ENCODE measurements at places on chromosomes 2 and 18.

DNA sequence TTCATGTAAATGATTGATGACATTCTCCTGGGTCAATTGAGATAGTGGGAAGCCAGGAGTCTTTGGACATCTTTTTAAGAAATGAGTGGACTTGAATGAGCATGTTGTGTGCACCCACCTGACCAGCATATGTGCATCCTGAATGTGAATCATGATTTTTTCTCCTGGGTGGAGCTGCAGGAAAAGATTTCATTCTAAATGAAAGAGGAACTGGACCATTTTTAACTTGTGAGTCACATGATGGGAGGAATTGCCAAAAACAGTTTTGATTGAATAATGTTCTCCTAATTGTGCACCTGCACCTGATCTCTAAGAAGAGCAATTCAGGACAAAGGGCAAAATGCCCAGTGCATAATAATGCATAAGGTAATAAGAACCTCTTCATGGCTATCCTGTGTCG, 32.3 kb downstream of the COPS8 start:
- no peak for DNase-seq

DNA sequence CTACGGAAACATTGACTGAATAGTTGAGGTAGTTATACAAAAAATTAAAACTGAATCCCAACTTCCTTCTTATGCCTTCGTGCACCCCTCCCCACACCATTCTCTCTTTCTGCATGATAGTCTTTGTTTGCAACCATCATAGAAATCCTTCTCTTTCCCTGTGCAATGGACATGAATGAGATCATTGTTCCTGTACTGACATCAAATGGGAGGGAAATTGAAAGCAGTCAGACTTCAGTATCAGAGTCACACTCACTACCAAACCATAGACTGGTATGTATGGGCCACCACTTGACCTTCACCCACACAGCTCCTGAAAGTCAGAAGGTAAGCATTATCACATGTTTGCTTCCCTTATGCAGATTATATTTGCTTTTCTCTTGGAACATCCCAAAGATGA, 782.8 kb downstream of the BCL11A start:
- DNase-seq: no peak

DNA sequence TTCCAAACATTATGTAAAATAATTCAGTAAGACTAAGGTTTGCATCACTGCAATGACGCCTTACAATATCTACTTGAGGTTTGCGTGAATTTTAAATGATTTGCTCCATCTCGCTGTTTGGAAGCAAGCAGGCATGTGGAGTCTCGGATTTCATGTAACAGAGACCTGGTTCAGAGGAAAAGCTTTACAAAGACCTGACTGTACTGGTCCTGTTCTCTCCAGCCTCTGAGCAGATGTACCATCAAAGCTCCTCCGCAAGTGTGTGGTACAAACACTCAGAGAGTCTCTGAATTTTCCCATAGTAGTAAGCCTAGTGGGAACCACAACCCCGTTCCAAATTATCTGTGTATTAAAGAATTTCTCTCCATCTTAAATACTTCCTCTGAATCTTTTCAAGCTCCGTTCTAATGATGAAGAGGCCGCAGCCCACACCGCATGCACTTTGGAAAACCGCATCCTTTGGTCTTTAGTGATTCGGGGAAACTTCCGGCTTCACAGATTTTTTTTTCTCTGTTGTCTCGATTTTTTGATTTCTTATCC, 728.1 kb upstream of the SOX11 start:
- DNase-seq: no peak

DNA sequence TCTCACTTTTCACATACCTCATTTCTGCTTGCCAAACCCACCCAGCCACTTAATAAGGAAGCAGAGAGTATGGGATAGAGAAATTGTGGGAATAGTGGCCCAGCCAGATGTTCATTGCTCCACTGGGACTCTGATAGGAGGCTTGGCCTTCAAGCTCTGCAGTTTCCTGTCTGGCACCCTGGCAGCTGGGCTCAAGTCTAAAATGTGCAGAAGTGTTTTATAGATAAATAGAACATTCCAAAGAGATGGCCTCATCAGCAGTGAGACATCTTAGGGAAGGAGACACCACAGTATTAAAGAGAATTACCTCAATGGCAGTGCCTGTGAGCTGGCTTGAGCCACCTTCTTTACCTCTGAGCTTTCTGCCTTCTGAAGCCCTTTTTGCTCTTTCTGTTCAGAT, 24.7 kb downstream of the COPS7B start:
- no peak for DNase-seq

- no peak for DNase-seq
These were observed 125.7 kb downstream of the KCTD1 start for GRCh38 chr18:26422472-26423162.

DNA sequence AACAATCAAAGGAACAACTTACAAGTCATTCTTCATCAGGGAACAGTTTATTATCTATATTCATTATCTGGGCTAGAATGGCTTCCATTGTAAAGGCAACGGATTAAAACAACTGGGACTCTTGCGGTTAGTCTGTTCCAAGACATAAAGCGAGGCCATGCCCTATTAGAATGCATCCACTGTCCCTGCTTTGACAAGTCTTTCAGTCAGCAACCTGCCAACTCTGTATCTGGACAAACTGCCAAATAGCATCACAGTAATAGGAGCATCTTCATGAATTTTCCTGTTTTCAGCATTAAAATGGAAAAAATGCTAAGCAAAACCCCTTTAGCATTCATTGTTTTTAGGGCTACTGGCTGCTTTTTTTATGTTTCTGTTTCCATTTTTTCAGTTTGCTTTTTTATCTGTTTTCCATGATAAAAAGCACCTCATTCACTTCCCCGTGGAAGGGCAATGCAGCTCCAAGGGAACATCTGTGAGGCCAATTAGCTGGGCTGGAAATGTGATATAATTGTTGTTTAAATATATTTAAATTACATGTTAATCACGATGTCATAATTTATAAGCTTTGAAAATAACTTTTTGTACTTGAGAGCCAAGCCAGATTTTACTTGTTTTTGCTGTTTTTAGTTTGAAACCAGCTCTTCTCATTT, 834.3 kb downstream of the CPS1 start:
- no peak for DNase-seq

- DNase-seq: peak; percentile 64
These were observed 498 bp downstream of the TGOLN2 start for GRCh38 chr2:85327160-85327821.

DNA sequence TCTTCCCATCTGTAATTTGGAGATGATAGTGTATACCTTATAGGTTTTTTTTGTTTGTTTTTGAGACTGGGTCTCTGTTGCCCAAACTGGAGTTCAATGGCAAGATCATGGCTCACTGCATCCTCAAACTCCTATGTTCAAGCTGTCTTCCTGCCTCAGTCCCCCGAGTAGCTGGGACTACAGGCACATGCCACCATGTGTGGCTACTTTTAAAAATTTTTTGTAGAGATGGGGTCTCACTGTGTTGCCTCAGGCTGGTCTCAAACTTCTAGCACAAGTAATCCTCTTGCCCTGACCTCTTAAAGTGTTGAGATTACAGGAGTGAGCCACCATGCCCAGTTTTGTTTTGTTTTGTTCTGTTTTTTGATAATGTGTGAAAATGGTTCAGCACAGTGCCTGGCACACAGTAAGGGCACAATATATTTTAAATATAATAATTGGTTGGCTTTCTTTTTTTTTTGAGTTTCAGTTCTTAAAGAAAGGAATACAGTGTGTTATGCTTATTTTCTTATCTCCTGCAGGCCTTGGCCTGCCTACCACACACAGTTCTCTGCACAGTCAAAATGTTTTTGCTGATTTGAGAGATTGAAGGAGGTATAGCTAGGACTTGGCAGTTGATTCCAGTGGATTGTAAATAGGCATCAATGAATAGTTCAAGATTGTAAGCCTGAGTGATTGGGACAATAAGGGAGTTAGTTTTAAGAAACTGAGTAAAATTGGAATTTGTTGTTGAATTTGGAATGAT, 6.1 kb downstream of the ACTR3 start:
- DNase-seq: no peak

DNA sequence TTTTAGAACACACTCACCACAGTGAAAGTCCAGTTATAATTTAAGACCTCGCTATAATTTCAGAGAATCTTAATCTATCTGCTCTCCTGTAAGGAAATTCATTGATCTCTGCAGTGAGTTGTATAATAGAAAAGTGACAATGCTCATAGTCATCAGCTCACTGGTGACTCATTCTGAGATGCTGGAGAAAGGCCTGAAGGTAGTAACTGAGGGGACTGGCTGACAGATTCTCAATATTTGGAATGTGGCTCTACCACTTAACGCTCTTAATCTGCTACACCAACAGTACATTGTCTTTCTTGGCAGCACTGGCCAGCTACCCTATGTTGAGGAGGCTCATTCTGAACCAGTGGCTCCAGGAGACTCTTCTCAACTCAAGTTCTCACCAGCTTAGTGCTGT, 246.1 kb downstream of the RPRM start:
- DNase-seq: no peak

- no peak for DNase-seq
These were observed 11.8 kb downstream of the CEP68 start for GRCh38 chr2:65067806-65068553.

DNA sequence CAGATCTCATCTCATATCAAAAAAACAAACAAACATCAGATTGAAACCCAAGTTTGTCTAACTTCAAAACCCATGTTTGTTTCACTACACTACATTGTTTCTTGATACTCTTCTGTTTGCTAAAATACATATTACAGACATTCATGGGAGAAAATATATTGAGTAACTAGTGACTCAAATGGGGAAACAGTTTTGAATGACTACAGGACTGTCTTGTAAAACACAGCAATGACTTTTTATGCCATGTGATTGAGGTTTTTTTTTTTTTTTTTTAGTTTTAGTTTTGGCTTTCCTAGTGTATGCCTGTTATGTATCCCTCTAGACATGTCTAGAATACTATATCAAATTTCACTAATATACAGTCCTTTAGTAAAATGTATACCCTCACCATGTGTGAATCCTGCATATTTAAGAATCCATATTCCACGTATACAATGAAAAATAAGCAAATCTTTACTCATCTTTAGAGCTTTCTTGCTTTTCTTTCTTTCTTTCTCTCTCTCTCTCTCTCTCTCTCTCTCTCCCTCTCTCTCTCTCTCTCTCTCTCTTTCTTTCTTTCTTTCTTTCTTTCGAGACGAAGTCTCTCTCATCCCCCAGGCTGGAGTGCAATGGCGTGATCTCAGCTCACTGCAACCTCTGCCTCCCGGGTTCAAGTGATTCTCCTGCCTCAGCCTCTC, 46.6 kb upstream of the SERTAD2 start:
- DNase-seq: no peak

GRCh38 chr18:73842795-73843394, 304.7 kb downstream of the FBXO15 start:
- peak; percentile 41 for DNase-seq

DNA sequence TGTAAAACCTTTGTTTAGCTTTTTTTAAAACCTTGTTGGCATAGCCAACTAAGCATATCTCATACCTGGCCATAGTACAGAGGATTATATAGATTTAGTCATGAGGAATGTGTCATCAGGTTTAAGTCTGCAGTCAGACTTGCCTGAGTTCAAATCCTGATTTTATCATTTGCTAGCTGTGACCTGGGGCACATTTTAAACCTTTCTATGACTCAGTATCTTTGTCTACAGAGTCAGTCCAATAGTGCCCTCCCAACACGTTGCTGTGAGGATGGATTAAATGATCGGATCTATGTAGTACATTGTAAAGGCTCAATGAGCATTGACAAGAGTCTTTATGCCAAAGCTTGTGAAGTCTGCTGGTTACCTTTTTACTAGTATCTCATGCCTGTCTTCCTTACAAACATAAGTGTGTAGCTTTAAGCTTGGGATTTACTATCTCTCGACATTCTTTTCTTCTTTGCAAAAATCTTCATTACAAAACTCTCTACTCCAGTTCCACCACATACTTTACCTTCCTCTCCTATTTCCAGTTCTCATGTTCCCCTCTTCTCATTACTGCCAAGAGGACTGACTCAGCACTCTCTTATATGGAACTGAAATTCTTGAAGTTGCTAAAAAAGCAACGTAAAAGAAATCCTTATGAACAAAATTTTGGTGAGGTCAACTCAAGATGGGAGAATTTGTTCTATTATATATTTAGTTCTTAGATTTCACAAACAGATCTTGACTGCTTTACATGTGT, 68.1 kb upstream of the RBMS1 start:
- no peak for DNase-seq

DNA sequence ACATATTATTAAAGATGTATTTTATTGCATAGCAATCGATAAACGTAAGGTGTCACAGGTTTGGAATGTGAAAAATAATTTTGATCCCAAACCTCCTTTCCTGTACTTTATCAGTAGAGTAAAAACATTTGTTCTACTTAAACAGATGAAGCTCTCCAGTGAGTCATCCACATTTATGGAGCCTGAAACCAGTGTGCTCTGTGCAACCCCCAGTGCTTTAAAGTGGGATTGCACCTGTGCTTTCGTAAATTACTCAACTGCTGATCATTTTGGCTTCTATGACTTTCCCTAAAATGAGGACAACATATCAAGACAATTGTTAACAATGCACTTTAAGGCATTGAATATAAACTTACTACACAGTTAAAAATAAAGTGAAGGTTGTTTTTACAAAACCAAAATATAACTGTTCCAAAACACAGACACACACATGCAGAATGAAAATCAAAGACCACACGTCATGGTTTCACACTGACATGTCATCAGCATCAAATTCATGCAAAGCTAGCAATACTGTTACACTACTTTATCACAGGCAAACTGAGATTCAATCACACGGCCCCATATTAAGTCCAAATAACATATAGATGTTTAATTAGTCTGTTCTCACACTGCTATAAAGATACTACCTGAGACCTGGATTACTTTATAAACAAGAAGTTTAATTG, 9.7 kb downstream of the TMEM18 start:
- no peak for DNase-seq

DNA sequence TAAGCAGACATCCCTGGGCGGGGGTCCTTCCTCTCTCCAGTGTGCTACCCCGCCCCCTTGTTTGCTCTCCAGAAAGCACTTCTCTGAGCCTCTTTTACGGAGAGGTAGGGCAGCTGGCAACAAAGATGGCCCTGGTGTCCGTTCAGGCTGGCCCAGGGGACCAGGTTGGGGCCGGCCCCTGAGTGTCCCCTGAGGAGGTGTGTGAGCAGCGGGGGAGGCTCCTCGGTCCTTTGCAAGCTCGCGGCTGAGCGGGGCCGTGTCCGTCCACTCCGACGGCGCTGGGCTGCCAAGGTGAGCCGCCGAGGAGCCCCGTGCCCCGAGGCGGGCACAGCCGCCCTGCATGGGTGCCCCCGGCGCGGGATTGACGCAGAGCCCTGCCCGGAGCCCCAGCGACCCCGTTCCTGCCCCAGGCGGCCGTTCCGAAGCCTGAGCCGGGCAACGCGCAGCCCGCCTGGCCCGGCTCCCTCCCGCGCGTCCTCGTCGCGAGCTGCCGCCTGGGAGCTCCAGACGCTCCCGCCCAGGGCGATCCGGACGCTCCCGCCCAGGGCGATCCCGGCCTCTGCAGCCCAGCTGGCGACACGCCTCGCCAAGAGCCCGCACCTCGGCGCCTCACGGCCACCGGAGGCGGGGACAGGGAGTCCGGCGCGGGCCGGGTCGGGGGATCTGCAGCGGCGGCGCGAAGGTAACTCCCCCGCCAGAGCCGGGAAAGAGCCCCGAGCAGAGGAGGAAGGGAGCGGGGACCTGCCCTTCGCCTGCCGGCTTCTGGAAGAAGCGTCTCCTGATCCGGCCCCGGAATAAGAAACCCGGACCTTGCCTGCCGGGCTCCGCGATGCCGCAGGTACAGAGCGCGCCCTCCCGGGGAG, at the start of gene PROKR1:
Gene PROKR1, plus strand, starts transcription at position 569 of the 863 bp plus-strand sequence. CDS start 2,243 bp downstream, outside the sequence.
- DNase-seq: no peak

- no peak for DNase-seq
These were observed 2.9 kb upstream of the LNPK start for GRCh38 chr2:176004934-176005333.

All from activated CD4-positive, CD25-positive, alpha-beta regulatory T cell treated with anti-CD3 and anti-CD28 coated beads, Interleukin-2, amount 50 U/mL, for 72 hours (primary cell).